ENCODE measurements at places on chromosomes 1 and 21. TPM values are rescaled to one million over a fixed set of nuclear protein-coding genes. Genes with fewer than 3 reads are reported as not detected.

TCHHL1 gene
- not detected for total RNA-seq

HEYL gene
- 10.6 TPM for total RNA-seq

ACTL8 gene
- not detected for total RNA-seq

IL23R gene
- not detected for total RNA-seq

TMEM52 gene
- 0.80 TPM for total RNA-seq

PWP2 gene
- total RNA-seq, result 6.4 TPM

KIF21B gene
- 3.7 TPM for total RNA-seq

SLC9C2 gene
- total RNA-seq, result not detected

FAM177B gene
- total RNA-seq, result not detected

OR10K1 gene
- total RNA-seq, result not detected

UHMK1 gene
- total RNA-seq, result 37.4 TPM

C1orf94 gene
- total RNA-seq, result not detected

- DNase-seq, result no peak
Measured at GRCh38 chr1:206550446-206550845, 43.1 kb downstream of the RASSF5 start.

DNA sequence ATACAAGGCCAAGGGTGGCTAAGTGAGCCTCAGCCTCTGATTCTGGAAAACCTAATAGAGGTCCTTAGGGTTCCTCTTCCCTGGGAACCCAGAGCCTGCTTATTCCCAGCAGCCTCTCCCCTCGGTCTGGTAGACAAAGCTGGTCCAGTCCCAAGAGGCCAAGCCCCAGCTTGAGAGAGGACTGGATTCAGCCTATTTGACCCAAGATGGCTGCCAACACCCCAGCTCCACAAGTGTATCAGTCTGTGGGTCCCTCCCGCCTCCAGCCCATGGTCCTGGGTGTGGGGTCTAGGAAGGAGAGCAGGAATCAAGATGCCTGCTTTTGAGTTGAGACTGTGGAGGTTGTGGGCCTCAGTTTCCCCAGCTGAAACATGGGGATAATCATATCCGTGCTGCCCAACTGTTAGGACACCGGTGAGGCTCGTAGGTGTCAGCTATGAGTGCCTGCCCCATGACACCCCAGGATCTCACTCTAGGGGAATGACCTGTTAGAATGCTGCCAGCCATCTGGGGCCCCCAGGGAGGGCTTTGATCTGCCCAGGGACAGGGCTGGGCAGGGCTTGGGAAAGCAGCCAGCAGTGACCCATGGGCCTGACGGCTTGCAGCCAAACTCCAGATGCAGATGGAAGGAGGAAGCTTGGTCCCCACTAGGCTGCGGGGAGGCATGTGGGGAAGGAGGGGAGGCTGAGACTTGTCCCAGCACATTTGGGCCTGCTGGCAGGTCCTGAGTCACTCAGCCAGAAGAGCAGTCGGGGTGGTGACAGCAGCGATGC, 45.4 kb downstream of the NUAK2 start:
- no peak for DNase-seq

GRCh38 chr1:27010226-27010994, 2.2 kb downstream of the TENT5B start:
- no peak for DNase-seq

DNA sequence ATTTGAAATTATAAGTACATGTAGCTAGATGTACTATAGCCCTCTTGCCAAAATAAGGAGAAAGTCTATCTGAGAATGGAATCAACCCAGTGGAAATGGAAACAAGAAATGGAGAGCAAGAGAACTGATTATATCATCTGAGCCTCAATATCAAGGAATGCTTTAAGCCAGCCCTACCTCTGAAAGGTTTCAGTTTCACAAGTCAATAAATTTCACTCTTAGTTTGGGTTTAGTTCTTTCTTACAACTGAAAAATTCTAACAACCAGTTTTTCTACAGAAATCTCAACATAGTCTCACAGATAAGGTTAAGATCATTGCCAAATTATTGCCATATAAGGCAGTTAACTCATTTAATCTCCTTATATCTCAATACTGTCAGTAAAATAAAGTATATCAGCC, 80.0 kb downstream of the EPS15 start:
- no peak for DNase-seq

DNA sequence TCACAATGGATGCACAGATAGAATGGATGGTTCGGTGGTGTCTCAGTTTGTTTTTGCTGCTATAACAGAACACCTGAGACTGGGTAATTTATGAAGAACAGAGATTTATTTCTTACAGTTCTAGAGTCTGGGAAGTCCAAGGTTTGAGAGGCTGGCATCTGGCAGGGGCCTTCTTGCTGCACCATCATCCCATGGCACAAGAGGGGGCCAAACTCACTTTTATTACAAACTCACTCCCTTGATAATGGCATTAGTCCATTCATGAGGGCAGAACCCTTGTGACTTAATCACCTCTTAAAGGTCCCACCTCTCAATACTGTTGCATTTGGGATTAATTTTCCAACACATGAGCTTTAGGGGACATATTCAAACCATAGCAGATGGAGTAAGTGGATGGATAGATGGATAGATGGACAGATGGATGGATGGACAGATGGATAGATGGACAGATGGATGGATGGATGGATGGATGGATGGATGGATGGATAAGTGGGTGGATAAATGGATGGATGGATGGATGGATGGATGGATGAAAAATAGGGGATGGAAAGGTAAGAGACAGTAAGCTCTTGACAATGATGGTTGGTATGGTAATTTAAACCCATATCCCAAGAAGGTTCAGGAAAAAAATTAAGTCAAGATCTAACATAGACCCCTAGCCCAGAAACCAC, 16.5 kb downstream of the CAMK2N1 start:
- DNase-seq, result no peak

GRCh38 chr21:18989953-18990495, 586.4 kb upstream of the TMPRSS15 start:
- DNase-seq, result no peak

- no peak for DNase-seq
Measured at GRCh38 chr1:18901952-18902522, 318 bp downstream of the ALDH4A1 start.

DNA sequence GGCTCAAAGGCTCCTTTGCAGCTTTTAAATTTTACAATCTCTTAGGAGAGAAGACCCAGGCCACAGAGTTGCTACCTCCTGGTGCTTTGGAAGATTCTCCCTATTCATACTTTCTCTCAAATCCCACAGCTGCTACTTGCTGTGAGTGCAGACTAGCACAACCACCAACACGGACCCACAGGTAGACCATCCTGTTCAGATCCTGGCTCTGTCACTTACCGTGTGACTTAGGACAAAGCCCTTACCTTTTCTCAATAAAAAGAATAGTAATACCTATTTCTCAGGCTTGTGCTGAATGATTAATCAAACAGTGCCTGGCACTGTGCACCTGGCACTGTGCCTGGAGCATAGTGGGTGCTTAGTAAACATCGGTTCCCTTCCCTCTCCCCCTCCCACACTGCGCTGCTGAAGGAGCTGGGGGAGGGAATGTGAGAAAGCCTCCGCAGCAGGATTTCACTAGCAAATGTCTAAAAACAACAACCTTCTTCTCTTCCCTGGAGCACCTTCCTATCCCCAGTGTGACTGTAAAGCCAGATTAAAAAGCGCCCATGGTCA, 81.7 kb downstream of the PGM1 start:
- no peak for DNase-seq

DNA sequence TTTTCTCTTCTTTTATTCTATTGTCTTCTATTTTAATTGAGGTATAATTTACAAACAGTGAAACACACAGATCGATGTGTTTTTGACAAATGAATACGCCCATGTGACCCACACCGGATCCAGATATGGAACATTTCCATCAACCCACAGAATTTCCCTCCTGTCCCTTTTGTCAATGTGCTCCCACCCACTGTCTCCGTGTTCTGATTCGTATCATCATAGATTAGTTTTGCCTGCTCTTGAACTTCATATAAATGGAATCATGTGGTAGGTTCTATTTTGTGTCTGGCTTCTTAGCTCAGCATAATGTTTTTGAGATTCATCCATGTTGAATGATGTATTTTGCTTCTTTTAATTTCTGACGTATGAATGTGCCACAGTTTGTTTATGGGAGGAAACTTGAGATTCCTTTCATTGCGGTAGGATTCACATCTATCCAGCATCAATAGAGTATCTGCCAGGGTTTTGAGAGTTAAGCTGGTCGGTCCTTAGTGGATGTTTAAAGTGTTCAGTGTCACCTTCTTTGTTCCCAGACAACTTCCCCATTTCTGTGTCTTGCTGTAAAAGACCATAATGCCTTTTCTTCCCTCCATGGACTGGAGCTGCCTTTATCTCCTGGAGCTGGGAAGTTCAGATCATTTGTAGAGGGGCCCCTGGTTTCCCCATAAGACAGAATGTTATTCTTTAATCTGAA, 14.7 kb downstream of the NAV1 start:
- no peak for DNase-seq

GRCh38 chr1:192350356-192350755, 33.6 kb downstream of the RGS21 start:
- no peak for DNase-seq

DNA sequence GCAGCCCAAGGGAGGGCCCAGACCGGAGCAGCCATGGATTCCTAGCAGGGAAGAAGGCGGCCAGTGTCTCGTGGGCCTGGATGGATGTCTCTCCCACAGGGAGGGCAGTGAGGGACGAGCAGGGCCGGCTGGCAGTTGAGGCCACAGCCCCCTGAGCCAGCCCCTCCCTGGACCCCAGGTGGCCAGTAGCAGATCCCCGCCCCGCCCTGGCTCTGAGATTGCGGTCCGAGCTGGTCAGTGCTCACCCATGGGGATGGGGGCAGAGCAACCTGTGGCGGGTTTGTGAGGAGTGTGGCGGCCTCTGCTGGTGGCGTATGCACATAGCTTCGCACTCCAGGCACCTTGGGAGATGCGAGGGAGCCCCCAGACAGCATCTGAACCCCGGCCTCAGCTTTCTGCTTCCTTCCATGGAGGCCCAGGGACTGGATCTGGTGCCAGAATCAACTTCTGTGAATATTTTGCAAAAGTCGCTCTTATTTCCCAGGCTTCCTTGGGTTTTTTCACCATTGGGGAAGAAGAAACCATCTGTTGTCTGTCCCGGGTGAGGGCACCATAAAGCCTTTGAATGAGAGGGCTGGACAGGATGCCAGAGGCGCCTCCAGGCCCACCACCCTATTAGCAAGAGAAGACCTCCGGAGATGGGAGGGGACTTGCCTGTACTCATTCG, 8.4 kb upstream of the KCNN3 start:
- DNase-seq, result peak; percentile 88

DNA sequence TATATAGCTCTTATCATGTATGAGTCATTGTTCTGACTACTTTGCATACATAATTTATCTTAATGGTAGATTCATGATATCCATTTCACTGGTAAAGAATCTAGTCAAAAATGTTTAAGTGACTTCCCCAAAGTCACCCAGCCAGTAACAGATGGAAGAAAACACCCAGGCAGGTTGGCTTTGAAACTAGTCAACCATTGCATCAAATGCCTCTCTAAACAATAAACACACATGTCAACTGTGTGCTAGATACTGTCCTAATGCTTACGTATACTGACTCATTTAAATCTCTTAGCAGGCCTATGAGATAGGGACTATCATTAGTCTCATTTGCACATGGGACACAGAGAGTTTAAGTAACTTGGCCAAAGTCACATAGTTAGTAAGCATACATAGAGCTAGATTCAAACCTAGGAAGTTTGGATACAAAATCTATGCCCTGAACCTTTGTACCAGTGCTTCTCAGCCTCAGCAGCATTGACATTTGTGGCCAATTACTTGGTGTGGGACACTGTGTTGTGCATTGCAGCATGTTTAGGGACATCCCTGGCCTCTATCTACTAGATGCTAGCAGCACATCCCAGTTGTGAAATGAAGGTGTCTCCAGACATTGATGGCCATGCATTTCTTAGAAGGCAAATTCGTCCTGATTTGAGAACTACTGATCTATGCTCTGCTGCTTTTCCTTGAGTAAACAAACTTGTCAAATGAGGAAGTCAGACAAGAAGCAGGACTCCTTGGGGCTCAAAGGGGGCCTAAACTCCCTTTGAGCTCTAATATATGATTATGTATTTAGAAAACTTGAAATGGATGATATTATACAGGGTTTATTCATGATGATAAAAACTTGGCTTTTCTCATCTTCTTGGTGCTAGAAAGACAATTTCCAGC, 316.3 kb downstream of the KCNH1 start:
- no peak for DNase-seq

DNA sequence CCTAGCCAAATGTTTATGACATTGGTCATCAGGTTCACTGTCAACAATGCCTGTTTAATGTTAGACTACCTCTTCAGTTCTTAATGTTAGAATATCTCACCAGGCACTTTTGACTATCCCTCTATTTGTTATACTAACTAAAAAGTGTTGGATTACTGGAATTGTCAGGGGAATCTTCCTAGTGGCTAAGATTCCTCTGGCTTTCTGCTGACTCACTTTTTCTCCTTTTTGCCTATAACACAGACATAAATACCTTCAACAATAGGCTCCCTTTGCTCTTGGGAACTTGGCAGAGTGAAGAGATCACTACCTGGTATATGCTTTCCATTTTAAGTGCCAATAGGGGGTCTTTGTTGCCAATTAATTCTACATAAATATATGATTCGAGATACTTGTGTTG, 68.5 kb downstream of the TMEM200B start:
- DNase-seq, result no peak

GRCh38 chr1:84090447-84091245, 53.4 kb upstream of the PRKACB start:
- DNase-seq, result no peak

DNA sequence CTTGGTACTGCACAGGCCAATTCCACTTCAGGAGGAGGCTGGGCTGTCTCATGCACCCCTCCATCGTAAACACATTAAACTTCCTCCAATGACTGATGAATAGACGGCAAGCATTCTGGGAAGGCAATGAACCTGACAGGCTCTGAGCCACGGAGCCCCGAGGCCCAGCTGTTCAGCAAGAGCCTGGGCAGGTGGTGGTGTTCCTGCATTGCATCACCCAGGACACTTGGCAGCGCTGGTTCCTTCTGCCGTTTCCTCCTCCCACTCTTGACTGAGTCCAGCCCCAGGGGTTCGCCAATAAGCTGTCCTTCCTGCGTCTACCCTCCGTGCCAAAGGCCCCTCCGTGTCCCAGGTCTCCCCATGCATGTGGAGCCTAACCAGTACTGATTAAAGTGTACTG, 109.8 kb downstream of the JAK1 start:
- no peak for DNase-seq

- no peak for DNase-seq
Measured at GRCh38 chr1:14498839-14499238, 99.6 kb upstream of the KAZN start.

DNA sequence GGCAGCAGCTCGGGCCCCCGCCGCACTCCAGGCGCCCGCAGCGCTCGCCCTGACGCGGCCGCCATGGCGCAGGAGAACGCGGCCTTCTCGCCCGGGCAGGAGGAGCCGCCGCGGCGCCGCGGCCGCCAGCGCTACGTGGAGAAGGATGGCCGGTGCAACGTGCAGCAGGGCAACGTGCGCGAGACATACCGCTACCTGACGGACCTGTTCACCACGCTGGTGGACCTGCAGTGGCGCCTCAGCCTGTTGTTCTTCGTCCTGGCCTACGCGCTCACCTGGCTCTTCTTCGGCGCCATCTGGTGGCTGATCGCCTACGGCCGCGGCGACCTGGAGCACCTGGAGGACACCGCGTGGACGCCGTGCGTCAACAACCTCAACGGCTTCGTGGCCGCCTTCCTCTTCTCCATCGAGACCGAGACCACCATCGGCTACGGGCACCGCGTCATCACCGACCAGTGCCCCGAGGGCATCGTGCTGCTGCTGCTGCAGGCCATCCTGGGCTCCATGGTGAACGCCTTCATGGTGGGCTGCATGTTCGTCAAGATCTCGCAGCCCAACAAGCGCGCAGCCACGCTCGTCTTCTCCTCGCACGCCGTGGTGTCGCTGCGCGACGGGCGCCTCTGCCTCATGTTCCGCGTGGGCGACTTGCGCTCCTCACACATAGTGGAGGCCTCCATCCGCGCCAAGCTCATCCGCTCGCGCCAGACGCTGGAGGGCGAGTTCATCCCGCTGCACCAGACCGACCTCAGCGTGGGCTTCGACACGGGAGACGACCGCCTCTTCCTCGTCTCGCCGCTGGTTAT, 2.8 kb downstream of the KCNJ9 start:
- DNase-seq, result peak; percentile 77

Data from sciatic nerve (tissue), 2 donors.